ENCODE measurements at places on chromosomes 16 and 17.
A peak's percentile ranks its signal among the peaks of the same experiment; 100 is the strongest.

DNA sequence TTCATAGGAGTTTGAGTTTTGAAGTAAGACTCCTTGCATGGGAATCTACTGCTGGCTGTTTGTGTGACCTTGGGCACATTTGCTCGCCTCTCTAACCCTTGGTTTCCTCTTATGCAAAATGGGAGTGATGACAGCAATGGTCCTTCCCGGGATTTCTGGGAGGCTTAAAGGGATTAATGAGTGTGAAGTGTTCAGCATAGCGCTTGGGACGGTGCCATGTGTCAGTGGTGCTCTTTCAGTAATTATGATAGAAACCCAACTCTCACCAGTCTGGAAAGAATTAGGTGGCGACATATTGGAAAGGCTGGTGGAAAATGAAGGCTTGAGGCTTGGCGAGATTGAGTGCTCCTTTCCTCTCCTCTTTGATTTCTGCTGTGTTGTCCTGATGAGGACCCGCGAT is 429.2 kb upstream of the EEF2KMT start:
- no peaks in the 10 kb centered on the region for H3K27me3 ChIP-seq
- H3K27ac ChIP-seq = no peak overlapping the region
- no peak overlapping the region for H3K4me3 ChIP-seq
- no peaks in the 10 kb centered on the region for H3K36me3 ChIP-seq
- H3K4me1 ChIP-seq = no peaks in the 10 kb centered on the region

DNA sequence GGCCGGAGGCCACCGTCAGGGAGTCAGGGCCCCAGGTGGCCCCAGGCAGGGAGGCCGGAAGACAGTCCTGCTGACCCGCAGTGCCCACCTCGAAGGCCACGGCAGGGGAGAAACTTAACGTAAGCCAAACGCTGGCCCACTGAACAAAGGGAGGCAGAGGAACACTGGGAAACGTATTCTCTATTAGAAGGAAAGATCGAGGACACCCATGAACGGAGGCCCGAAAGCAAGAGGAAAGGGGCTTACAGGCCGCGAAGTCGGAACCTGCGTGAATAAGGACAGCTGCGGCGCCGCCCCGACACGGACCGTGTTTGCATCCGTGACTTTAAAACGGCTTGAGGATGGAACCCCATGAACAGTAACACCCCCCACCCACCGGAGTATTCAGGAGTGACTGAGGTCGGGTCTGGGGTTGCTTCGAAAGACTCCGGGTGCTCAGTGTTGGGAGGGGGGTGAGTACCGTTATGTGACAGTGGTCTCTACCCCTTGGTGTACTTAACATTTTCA is 102.4 kb upstream of the METRNL start:
- H3K4me3 ChIP-seq = no peak overlapping the region
- H3K4me1 ChIP-seq = no peaks in the 10 kb centered on the region
- no peaks in the 10 kb centered on the region for H3K27me3 ChIP-seq
- no peaks in the 10 kb centered on the region for H3K36me3 ChIP-seq
- no peak overlapping the region for H3K27ac ChIP-seq

DNA sequence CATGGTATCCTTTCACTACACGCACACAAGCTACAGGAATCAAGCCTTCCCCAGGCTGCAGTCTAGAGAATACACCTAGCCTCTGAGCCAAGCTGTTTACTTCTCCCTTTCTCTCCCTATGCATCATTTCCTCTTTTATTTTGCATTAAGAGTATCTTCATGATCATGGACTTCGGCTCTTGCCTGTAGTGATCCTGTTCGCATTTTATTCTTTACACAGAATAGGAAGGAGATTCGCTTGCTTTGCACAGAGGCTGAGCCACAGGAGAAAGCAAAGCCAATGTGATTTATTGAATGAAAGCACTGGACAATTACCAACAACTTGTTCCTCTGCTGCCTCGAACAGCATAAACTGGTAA is 172.7 kb downstream of the ANKFN1 start:
- H3K36me3 ChIP-seq = no peaks in the 10 kb centered on the region
- H3K27ac ChIP-seq = no peak overlapping the region
- H3K4me1 ChIP-seq = no peaks in the 10 kb centered on the region
- no peak for DNase-seq
- H3K27me3 ChIP-seq = no peaks in the 10 kb centered on the region

GRCh38 chr16:73020409-73020884 is 27.5 kb downstream of the ZFHX3 start:
- no peak for DNase-seq
- H3K4me1 ChIP-seq = peaks cover 47% of the 10 kb centered on the region
- no peak overlapping the region for H3K4me3 ChIP-seq
- H3K27me3 ChIP-seq = no peaks in the 10 kb centered on the region
- H3K27ac ChIP-seq = no peak overlapping the region
- no peaks in the 10 kb centered on the region for H3K36me3 ChIP-seq

DNA sequence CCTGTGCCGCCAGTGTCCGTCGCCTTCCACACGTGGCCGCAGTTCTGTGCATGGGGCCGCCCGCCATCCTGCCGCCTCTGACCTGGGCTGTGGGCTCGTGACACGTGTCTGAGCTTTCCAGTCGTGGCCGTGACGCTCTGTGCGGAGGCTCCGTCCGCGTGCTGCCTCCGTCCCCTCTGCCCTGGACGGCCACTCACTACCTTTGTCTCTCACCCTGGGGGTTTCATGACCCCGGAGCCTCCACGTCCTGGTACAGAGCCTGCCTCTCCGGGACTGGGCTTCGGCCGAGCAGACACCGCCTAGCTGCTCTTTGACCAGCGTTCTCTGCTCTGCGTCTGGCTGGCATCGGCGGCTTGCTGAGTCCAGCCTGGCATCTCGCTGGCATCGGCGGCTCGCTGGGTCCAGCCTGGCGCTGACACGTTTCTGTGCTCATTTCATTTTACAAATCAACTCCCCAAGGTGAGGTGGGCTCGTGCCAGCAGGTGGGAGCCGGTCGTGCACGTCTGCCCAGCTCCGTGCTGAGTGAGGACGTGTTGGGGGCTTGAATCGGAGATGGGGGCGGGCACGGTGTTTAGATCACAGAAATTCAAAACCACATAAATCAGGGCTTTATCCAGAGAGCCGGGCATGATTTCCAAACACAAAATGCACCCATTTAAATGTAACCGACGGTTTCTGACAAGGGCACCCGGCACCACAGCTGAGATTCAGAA is 44.3 kb upstream of the GNG13 start:
- no peak overlapping the region for H3K4me3 ChIP-seq
- no peaks in the 10 kb centered on the region for H3K27me3 ChIP-seq
- H3K27ac ChIP-seq = no peak overlapping the region
- no peaks in the 10 kb centered on the region for H3K36me3 ChIP-seq
- DNase-seq = no peak
- H3K4me1 ChIP-seq = no peaks in the 10 kb centered on the region

DNA sequence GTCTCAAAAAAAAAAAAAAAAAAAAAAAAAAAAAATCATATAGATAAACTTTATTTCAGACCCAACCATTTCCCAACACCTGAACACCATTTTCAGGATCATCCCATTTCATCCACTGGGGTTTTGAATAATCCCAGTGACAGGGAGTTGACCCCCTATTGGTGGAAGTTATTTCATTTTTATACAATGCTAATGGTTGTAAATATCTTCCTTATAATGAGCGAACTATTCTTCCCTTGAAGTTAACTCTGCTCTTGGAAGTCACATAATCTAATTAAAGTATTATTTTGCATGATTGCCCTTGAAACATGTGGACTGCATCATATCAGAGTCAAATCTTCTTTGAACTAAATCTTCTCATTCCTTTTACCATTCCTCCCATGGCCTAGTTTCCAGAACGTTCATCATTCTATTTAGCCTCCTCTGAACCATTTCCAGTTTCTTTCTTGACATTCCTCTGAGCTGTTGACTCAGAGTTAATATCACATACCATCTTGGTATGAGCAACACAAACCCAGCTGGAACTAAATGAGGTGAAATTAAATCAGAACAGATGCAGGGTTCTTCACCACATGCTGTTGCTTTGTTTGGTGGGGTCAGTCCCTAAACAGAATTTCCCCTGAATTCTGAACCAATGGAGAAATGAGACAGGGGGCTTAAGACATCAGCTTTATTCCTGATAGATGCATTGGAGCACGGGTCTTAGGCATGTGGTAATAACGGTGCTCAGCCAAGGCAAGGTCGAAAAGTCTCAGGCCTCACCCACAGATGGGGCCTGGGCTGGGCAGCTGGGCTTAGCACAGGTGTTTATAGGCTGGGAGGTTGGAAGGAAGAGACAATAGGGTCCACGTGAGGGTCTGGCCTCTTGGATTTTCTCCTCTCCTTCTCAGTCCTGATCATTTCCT is 8.9 kb downstream of the HSD17B2 start:
- no peak for DNase-seq
- no peaks in the 10 kb centered on the region for H3K4me1 ChIP-seq
- H3K27ac ChIP-seq = no peak overlapping the region
- H3K36me3 ChIP-seq = no peaks in the 10 kb centered on the region
- H3K4me3 ChIP-seq = no peak overlapping the region

DNA sequence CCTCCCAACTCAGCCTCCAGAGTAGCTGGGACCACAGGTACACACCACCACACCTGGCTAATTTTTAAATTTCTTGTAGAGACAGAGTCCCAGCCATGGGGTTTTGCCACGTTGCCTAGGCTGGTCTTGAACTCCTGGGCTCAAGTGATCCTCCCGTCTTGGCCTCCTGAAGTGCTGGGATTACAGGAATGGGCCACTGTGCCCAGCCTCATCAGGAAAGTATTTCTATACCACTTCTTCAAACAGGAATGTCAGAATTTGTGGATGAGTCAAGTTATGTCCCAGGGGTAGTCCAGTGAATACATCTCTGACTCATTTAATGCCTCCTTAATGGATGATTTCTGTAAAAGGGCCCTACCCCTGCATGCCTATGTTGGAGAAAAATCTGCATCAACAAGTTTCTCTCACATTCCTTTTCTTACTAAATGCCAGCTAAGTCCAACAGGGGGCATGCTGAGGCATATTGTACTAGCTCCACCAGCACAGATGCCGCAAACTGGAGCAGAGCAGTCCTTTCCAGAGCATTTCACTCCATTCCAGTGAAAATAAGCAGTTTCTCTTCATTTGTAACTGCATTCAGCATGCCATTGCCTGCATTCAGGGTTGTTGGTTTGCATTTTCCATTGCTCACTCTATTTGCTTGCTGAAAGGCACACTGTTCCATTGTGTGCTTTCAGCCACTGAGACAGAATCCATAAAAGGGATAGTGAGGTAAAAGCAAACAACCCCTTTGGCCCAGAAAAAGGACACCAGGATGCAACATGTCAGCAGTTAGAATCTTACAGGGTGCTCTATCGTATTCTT is 5.3 kb upstream of the CAVIN1 start:
- no peak for DNase-seq
- no peaks in the 10 kb centered on the region for H3K36me3 ChIP-seq
- H3K4me1 ChIP-seq = peaks cover 34% of the 10 kb centered on the region
- no peak overlapping the region for H3K4me3 ChIP-seq
- peak overlapping the region; percentile 66 for H3K27ac ChIP-seq
- no peaks in the 10 kb centered on the region for H3K27me3 ChIP-seq

- H3K4me3 ChIP-seq = peak overlapping the region; percentile 76
- no peaks in the 10 kb centered on the region for H3K36me3 ChIP-seq
- peaks cover 16% of the 10 kb centered on the region for H3K4me1 ChIP-seq
- no peak overlapping the region for H3K27ac ChIP-seq
- H3K27me3 ChIP-seq = no peaks in the 10 kb centered on the region
Measured at GRCh38 chr17:76239538-76240274, 587 bp downstream of the RNF157 start.

- no peaks in the 10 kb centered on the region for H3K36me3 ChIP-seq
- peaks cover under 1% of the 10 kb centered on the region for H3K4me1 ChIP-seq
- H3K27ac ChIP-seq = no peak overlapping the region
Measured at GRCh38 chr17:5408186-5408585, 11.3 kb downstream of the NUP88 start.

DNA sequence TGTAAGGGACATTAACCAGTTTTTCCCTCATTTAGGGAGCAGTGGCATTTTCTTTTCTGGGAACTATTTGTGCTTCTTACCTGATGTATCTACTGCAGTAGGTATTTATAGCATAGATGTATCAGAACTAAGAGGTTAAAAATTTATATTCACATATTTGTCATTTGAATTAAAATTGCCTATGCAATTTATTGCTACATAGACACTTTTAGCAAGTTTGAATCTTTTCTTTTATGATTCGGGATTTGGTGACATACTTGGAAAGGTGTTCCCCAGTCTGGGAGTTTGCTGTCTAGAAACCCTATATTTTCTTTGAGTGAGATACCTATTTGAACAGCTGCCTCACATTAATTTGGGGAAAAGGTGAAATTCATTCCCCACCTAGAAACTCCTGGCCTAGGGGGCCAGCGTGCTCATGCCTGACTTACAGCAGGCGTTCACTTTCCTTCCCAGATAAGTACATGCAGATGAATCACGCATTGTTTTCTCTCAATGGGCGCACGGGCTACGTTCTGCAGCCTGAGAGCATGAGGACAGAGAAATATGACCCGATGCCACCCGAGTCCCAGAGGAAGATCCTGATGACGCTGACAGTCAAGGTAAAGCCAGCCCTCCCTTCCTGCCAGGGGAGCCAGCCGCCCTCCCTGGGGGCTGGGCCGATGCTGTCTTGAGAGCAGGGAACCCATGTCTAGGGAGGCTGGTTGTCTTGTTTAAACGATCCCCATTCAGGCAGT is 73.8 kb downstream of the SDR42E1 start:
- no peaks in the 10 kb centered on the region for H3K27me3 ChIP-seq
- H3K36me3 ChIP-seq = no peaks in the 10 kb centered on the region
- H3K4me1 ChIP-seq = no peaks in the 10 kb centered on the region
- peak; percentile 60 for DNase-seq

DNA sequence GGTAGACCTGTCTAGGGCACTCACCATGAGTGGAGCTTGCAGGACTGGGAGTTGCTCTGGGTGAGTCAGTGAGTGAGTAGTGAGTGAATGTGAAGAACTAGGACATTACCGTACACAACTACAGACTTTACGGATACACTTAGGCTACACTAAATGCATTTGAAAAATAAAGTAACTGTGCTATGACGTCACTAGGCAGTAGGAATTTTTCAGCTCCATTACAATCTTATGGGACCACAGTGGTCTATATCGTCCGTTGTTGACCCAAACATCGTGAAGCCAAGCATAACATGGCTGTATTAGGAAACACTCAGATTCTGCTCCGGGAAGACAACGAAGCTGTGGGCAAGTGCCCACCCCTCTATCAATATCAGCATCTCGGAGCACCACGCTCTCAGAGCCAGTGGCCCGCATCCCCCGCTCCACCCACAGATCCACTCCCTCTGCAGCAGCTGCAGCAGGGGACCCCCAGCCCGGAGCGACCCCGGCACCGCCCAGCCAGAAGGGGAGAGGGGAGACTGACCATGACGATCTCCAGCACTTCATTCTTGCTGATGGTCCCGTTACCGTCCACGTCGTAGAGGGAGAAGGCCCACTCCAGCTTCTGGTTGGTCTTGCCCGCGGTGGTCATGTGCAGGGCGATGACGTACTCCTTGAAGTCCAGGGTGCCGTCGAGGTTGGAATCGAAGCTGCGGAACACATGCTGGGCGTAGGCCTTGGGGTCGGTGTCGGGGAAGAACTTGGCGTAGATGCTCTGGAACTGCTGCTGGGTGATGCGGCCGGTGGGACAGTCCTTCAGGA is 594 bp downstream of the RCVRN start:
- H3K4me1 ChIP-seq = peaks cover 21% of the 10 kb centered on the region
- no peaks in the 10 kb centered on the region for H3K36me3 ChIP-seq
- H3K4me3 ChIP-seq = no peak overlapping the region
- H3K27me3 ChIP-seq = no peaks in the 10 kb centered on the region

Measured in vagina (tissue), 2 donors.